ENCODE measurements at places on chromosomes 4 and X. TPM values are rescaled to one million over a fixed set of nuclear protein-coding genes. Genes with fewer than 3 reads are reported as not detected.

DNA sequence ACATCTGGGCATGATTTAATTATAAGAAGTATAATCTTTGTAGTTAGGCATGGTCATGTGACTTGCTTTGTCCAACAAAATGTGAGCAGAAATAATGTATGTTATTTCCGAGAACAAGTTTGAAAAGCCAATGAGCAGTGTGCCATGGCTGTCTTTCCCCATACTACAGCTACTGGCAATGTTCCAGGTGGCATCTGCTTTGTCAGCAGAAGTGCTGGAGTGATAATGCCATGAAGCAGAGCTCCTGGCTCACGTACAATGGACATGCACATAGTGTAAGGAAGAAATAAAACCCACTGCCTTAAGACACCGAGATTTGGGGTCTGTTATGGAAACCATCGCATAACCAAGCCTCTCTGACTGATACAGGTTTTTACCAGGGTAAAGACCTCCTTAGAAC lies 212.6 kb upstream of the RASGEF1B start:
- no peak for ATAC-seq

GRCh38 chr4:165177725-165178666 lies 29.4 kb upstream of the KLHL2 start:
- ATAC-seq: no peak

DNA sequence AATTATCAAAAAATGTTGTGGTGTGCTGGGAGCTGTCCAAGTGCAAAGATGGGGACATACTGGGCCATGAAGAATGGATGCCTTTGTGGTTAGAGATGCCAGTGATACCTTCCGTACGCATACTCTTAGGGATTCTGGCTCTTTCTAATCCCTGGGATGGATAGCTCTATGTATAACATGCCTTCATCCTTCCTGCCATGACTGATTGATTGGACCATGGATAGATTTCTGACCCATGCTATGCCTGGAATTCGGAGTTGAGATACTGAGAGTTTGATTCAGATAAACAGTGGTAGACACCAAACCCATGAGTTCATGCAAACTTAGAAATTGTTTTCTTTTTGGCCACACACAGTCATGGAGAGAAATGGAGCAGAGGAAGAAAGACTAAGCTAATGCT lies 147.2 kb upstream of the WDFY3 start:
- ATAC-seq: no peak

GRCh38 chr4:48227662-48228061 lies 42.0 kb downstream of the TEC start:
- ATAC-seq: no peak

GRCh38 chrX:77749695-77750094 lies 36.3 kb downstream of the ATRX start:
- ATAC-seq: no peak

DNA sequence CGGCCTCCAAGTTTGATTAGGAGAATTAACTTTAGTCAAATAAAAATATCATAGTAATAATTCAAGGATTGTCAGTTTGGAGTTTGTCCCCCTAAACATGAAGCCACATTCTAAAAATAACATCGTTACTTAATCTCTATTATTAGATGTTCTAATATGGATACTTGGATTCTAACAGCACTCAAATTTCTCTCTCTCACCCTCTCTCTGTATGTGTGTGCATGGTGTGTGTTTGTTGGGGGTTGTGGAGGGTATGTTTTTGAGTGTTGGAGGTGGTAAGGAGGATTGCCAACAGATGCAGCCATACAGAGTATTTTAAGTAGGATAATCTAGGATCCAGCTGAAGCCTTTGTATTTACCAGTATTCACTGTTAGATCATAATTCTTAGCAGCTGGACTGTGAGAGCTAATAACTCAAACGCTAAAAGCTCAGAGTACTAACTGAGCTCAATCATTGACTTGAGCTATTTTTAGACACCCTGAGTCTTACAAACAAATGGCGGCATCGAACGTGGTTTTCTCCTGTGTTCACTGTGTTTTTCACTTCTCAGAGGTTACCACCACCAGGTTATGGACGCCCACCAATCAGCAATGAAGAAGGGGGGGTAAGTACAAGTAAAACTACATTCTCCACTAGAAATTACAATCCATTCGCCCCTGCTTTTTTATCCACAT lies 8.8 kb downstream of the ENAM start:
- no peak for ATAC-seq

DNA sequence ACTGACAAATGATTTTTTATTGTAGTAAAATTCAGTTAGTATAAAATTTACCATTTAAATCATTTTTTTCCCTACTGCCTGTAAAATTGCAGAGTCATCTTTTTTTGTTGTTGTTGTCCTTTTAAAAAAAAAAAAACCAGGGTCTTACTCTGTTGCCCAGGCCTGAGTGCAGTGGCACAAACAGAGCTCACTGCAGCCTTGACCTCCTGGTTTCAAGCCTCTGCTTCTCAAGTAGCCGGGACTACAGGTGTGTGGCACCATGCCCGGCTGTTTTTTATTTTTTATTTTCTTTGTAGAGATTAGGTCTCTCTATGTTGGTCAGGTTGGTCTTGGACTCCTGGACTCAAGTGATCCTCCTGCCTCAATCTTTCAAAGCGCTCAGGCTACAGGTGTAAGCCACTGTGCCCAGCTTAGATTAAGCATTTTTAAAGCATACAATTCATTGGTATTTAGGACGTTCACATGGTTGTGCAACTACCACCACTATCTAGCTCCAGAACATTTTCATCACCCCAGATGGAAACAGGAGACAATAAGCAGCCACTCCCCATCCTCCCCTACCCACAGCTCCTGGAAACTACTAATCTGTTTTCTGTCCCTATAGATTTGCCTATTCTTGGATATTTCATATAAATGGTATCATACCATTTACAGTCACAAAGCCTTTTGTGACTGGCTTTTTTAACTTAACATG lies 59.7 kb upstream of the PGRMC2 start:
- ATAC-seq: no peak

DNA sequence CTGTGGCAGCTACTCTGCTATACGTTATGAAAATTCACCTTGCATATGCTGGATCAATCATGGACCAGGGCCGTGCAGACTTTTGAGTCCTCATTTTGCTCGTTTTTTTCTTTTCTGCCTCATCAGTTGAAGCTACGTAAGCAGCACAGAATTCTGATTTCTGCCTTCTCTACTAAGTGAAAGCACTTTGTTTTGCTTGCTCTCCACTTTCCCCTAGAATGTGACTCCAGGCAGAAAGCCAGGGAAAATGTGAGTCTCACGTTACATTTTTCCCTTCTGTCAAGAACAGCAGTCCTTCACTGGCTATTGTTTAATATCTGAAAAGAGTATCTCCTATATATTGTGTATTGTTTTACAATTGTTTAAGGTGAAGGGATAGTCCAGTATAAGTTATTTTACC lies 1840.1 kb downstream of the PCDH7 start:
- no peak for ATAC-seq

DNA sequence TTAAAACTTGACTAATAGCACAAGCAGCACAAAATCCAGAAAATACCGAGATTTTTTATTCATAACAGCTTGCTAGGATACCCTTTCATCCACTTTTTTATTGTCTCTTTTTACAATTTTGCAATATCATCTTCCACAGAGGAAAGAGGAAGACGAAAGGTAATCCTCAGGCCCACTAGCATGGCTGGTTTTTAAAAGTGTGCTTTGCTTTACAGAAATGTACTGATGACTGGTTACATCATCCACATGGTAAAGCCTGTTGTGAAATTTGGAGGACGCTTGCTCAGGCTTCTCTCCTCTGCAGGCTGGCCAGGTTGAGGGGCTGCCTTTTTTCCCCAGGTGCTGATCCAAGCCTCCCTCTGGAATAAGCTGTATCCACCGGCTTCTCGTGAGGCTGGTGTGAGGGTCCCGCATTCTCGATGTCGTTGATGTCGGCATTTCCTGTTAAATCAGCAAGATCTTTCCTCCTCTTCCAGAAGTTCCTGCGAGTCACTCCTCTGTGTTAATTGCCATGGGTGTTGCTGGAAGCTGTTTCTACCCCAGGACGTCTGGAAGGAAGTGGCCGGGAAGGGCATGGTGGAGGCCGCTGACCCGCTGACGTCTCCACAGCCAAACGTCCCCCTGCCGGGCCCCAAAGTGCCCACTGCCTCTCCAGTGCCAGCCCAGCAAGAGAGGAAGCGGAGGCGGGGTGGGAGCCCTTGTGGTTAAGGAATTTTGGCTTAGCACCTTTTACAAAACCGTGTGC lies 5.8 kb upstream of the DGKQ start:
- ATAC-seq: no peak

The BTC gene
- total RNA-seq: not detected

The PARM1 gene
- not detected for total RNA-seq

- no peak for ATAC-seq
Measured at GRCh38 chr4:145545538-145546174, 64.0 kb downstream of the SMAD1 start.

DNA sequence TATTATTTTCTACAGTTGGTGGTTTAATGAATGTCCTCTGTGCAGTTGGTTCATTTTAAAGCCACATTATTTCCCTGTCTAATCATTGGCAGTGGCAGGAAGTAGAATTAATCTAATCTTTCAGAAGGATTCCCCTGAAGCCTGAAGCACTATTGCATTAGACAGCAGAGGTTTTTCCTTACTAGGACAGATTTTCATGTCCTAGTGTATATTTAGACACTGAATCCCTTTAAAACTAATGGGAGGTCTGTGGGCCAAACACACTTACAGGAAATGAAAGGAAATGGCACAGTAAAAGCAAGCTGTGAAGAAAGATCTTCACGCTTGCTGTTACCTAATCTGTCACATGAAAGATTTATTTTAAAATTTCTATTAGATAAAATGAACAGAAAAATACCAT lies 165.2 kb downstream of the SLC39A8 start:
- ATAC-seq: no peak

- ATAC-seq: peak; percentile 86
Measured at GRCh38 chr4:98528882-98529281, 129.5 kb downstream of the TSPAN5 start.

DNA sequence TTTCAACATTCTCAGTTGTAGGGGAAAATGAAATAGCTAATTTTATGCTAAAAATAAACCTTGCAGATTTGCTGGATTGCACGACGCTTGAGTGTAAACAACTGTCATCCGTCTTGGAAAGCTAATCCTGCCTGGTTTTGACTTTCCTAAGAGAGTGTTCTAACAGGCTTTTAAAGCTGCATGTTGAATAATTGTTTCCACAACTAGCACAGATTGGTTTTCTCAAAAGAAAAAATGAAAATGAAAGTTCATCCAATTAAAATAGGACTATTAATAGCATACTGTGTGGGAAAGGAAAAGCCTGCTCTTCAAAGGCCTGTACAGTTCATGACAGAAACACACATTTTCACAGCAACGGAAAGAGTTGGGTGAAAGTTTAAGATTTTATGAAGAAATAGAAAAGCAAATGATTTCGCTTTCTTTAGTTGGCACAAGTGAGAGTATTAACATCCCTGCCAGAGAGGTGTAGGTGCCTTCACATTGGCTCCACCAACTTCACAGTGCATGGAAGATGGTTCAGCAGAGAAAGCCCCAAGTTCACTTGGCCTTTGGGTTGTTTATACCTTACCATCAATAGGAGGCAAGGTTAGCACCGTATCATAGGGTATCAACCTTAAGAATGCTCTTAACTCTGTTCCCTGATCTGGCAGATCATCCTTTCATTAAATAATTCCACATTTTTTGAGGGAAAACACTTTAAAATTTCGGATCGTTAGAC lies 140.0 kb upstream of the GUCY1A1 start:
- ATAC-seq: no peak

The MAP3K15 gene
- total RNA-seq: 7.1 TPM

The CTSO gene
- total RNA-seq: 2.7 TPM

The CENPVL2 gene
- not detected for total RNA-seq

DNA sequence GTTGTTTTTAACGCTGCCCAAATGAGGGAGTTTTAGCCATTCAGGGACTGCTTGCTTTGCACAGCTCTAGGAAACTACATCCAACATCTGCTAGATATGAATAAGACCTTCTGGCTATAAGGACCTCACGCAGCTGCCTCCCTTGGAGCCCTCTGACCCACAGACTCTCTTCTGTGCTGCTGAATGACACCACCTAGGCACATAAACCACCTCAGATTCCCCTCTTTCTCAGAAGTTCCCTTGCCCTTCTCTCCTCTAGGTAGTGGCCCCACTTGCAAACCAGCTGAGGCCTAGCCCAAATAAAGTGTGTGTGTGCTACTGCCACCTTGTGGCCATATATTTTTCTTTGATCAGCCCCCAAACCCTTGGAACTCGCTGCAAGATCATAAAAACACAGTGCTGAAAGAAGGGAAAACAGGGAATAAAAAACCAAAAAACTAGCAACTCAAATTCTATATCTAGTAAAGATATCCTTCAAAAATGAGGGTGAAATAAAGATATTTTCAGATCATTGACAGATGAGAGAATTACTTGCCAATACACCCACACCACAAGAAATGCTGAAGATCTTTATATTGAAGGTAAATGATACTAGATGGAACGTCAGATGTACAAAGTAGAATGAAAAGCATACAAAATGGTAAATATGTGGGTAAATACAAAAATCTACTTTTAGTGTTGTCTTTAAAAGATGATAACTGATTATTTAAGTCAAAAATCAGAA lies 265.9 kb downstream of the ADAMTS3 start:
- ATAC-seq: peak; percentile 67

DNA sequence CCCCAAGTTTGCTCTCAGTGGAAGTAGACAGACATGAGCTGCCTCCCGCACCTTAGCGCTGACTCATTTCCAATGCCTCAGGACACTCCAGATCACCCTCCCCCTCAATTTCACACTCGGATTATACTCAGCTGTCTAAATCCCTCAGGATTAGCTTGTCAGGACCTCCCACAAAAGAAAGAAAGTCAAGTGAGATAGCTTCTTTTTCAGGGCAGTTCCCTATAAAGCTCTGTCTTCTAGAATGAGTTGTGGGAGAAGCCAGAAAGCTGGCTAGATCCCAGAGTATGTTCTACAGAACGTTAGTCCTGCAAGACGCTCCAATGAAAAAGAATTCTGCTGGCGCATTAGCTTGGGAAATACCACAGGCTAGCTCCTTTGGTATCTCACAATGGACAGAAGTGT lies 51.2 kb upstream of the MTNR1A start:
- ATAC-seq: no peak

The NPY2R gene
- not detected for total RNA-seq

DNA sequence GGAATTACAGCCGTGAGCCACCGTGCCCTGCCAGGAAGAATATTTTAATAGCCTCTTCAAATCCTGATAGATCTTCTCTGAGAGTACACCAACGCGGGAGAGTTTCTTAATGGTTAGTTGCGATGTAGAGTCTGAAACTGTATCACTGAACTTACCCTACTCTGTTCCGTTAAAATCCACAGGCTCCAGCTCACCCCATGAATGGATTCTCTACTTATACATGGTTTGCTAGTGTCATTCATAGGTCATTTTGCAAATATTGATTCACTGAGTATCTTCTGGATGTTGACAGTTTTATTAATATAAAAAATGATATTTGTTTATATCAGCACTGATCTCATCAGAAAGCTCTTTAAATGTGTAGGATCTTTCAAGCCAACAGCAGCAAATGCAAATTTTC lies 99.9 kb downstream of the FAM193A start:
- no peak for ATAC-seq

Measured in activated T-helper 17 cell treated with anti-CD3 and anti-CD28 coated beads, Interleukin-2, amount 50 U/mL, for 72 hours (primary cell).